Stimulated activated CD4-positive, alpha-beta T cell treated with anti-CD3 and anti-CD28 coated beads, TNF-alpha, amount 100 ng/mL, for 48 hours (primary cell): ENCODE measurements at places on chromosomes 4 and X.

GRCh38 chr4:70688795-70689231 lies 481 bp downstream of the UTP3 start:
- DNase-seq = peak; percentile 15

GRCh38 chr4:89836897-89837384 lies at the start of gene SNCA:
SNCA (minus strand) TSS chr4:89837161; CDS start chr4:89835667, 1,494 bp downstream.
- DNase-seq = peak; percentile 12

DNA sequence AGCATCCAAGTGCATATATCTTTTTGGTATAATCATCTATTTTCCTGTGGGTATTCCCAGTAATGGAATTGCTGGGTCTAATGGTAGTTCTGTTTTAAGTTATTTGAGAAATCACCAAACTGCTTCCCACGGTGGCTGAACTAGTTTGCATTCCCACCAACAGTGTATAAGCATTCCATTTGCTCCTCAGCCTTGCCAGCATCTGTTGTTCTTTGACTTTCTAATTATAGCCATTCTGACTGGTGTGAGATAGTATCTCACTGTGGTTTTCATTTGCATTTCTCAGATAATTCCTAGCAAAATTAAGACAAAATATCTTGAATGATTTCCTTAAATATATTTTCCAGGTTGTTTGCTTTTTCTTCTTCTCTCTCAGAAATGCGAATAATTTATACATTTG lies 341.1 kb downstream of the GBA3 start:
- no peak for DNase-seq

DNA sequence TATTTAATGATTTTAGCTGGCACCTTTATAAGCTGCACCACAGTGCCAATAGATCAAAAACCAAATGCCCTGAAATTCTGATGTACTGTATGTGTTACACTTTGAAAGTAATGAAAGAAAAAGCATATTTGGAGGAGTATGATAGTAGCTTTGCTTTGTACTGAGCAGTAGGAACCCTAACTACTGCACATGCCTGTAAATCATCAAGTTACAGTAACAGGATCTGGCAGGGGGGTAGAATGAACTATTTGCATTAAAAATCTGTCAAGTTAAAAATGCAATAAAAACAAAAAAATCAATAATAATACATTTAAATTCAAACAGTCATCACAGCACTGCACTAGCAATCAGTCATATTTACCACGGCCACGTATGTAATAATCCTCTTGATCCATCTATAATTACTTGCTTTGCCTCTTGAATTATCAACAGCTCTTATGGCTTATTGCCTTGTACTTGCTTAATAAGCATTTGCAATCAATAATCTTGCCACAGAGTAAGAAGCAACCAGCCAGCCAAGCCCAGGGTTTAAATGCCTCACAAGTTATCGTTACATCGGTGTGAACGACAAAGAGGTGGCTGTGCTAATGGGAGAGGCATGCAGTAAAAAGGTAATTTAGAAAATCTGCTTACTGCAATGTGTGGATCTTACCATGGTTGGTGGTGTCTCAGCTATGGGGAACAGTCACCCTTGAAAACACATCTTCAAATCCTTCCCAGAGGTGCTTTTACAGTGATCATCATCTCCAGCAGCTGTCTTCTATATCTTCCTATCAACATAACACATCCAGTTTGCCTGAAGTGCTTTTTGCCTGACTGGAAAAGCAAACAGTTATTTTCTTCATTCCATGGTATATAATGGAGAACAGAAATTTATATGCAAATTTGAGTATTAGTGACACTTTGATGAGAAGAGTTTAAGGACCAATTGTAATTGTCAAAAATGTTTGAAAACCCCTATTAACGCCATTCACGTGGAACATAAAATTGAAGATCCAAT lies 1812.1 kb upstream of the ADGRL3 start:
- no peak for DNase-seq

DNA sequence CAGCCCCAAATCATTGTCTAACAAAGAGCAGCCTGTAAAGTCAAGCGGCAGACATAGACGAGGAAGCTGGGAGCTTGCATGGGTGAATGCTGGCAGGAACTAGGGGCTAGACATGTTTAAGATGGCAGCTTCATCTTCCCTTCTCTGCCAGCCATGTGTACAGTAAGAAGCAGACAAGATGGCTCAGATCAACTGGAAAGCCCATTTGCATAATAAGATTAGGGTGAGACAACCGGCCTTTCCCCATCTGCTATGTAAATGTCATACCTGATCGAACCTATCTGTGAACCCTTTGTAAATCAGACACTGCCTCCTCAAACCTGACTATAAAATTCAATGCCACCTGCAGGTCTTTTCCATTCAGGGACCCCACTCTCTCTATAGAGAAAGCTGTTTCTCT lies 22.8 kb upstream of the HADH start:
- DNase-seq = no peak

GRCh38 chr4:166091912-166092510 lies 219.0 kb downstream of the TLL1 start:
- DNase-seq = no peak

DNA sequence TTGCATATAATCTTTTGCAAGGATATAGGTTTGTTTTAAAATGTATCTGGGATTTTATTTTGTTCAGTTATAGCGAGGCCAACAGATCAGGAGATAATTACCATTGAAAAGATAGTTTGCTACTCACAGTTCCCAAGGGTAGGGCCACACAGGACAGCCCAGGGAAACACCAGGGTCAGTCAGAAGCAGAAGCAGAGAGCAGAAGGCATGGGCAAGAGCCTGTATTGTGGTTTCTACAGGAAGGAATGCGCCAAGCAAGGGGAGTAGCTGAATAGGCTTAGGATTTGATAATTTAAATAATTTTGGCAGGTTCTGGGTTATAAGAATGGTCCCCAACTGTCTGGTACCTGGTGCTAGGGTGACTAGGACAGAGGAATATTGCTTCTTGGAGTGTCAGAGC lies 61.6 kb downstream of the SYNPO2 start:
- DNase-seq = no peak

DNA sequence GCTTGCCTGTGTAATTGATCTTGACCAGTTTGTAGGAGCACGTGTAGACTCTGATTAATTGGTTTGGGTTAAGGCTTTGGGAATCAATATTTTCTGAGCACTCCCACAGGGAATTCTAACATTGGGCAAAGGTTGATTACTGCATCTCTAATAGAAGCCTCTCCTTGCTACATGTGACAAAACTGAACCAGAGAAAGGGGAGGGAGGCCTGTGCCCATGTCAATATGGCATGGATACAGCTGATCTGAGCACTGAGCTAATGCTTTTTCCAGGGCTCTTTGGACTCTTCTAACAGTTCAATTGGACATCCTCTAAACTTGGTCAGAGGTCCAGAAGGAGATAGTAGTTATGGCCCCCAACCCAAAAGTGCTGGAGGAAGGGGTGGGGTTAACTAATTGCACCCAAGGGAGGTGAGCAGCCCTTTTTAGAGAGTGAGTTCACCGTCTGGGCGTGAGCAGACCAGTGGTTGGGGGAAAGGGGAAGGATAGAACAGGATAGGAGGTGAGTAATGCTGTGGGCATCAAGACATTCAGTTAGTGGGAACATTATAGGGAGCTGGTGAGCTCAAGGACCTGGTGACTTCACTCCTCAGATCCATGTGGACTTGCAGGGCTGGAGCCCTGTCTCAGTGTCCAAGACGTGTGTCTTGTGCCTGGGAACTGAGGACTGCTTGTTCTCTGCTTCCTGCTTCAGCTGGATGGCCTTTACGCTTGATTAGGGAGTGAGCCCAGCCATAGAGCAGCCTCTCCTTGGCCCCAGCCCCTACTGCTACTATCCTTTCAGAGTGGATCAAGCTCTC lies 22.8 kb downstream of the MSN start:
- no peak for DNase-seq

- no peak for DNase-seq
Measured at GRCh38 chr4:24265989-24266388, 318.4 kb downstream of the DHX15 start.

GRCh38 chrX:42384956-42385355 lies 393.0 kb downstream of the PPP1R2C start:
- DNase-seq = no peak

DNA sequence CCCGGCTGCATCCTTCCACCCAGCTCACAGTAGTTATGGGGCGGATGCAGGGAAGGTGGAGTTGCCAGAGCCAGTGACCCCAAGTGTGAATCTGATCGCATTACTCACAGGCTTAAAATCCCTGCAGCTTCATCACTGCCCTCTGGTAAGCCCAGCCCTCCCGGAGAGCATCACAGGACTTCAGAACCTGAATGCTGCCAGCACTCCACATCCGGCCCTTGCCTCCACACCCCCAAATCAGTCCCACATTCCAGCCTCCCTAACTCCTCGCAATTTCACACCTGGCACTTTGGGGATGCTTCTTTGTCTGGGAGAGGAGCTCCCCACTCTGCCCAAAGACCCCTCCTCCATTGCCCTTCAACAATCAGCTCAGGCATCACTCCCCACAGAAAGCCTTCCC lies 15.6 kb downstream of the RASL11B start:
- DNase-seq = no peak

DNA sequence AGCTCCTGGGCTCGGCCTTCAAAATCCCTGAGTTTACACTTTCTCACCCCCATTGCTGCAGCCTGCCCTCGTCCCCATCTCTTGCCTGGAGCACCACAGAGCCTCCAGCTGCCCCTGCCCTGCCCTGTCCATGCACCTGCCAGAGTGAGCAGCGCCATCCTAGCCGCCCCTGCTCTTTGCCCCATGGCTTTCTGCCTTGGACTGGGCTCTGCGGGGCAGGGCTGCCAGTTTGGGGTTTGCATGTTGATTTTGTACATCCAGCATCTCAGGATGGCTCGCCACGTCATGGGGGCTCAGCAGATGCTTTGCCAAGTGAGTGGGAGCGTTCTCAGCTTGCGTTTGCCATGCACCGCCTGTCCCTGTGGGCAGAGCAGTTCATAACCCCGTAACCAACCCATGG lies 67.1 kb upstream of the HGFAC start:
- no peak for DNase-seq

GRCh38 chrX:44494357-44494756 lies 48.3 kb downstream of the FUNDC1 start:
- no peak for DNase-seq

GRCh38 chrX:129781680-129782495 lies 2.1 kb downstream of the SASH3 start:
- no peak for DNase-seq

- no peak for DNase-seq
Measured at GRCh38 chr4:47238667-47239066, 207.3 kb downstream of the GABRB1 start.

GRCh38 chrX:138708268-138708667 lies 3.2 kb downstream of the FGF13 start:
- DNase-seq = no peak
